ENCODE measurements at places on chromosomes 7 and 10.

DNA sequence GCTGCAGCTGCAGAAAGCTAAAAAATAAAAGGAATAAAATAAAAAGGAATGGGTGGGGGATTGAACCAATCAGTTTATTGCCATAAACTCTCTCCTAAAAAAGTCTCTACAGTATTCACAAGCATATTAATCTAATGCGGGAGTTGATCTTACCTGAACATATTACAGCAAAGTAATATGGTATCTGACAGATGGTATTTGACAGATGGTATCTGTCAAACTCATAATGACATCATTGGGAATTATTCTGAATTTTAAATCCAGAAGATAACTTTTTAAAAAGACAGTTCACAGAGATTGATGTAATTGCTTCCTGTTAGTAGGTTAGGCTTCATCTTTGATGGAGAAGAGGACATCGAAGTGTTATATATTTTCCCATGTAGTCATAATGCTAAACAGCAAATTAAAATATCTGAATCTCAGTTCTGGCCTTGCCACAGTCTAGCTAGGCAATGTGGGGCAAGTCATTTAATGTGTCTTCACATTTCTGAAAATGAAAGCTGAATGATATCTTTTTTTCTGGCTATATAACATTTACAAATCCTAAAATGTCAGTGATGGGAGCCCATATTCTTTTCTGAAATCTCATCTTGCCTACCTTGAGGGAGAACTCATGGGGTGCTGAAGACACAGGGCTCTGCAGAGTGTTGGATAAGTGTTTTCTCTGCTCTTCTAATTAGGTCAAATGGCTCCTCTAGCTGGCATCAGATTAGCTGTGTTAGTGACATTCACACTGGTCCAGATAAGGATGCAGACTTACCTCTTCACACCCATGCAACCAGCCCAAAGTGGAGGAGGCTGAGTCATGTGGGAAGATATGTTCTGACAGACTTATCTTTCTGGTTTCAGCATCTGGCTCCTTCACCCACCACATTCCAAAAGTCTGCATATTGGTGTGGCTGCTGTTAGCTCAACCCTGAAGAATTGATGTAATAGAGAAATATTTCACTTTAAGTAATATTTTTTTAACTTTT, 2.1 kb upstream of the LIPM start:
- DNase-seq = peak; percentile 59

DNA sequence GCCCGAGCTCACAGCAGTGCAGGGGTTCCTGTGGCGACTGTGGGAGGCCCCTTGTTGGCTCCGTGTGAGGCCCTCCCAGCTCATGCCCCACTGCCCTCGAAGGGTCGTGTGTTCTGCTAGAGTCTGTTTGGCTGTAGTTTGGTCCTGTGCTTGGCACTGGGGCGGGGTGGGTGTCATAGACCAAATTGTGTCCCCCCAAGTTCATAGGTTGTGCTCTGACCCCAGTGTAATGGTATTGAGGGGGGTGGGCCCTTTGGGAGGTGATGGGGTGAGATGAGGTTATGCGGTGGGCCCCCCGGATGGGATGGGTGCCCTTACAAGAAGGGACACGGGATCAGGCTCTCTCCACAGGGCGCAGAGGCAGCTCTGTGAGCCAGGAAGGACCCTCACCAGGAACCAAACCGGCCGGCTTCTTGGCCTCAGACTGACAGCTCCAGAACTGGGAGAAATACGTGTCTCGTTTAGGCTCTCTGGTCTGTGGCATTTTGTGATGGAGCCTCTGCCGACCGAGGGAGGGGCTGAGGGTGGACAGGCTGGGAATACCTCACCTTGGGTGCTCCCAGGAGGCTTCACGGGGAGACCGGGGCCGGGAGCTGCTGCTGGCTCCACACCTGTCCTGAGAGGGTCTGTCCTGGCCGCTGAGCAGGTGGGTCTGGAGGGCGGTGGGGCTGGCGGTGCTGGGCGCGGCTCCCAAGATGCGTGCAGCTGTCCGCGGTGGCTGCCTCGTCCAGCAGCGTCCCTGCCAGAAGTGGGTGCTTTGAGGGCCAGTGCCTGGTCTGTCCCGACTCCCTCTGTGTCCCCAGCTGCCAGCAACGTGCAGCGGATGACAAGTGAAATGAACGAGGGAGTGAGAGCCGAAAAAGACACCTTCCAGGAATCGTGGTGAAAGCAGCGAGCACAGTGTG, 89.4 kb downstream of the INPP5A start:
- DNase-seq = no peak

- DNase-seq = no peak
Measured at GRCh38 chr10:89355394-89355931, 22.4 kb upstream of the IFIT1B start.

DNA sequence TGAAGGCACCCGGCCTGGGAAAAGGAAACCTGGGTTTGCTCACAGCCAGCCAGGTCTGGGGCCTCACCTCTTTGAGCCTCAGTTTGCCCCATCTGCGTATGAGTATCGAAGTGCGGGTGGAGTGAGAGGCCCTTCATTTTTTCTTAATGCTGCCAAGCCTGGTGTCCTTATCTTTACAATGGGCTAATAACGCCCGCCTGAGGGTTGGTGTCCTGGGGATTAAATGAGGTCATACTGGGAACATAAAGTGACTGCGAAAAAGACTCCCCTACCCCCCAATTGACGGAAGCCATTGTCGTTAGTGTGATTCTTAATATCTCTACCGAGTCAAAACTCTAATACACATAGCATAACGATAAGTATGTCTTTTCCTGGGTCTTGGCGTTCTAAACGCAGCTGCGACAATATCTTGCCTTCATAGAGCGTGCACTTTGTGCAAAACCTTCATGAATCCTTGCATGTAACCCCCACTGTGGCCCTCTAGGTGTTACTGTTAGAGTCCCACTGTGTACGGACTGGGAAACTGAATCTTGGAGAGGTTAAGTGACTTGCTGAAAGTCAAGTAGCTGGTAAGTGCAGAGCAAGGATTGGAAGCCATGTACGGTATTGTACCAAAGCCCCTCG, 11.4 kb upstream of the GRB10 start:
- DNase-seq = no peak

- DNase-seq = no peak
Measured at GRCh38 chr10:102067091-102067916, 2.2 kb downstream of the HPS6 start.

- DNase-seq = no peak
Measured at GRCh38 chr10:101364721-101365120, 10.8 kb downstream of the BTRC start.

- no peak for DNase-seq
Measured at GRCh38 chr7:66323114-66323796, 118.1 kb downstream of the TPST1 start.

DNA sequence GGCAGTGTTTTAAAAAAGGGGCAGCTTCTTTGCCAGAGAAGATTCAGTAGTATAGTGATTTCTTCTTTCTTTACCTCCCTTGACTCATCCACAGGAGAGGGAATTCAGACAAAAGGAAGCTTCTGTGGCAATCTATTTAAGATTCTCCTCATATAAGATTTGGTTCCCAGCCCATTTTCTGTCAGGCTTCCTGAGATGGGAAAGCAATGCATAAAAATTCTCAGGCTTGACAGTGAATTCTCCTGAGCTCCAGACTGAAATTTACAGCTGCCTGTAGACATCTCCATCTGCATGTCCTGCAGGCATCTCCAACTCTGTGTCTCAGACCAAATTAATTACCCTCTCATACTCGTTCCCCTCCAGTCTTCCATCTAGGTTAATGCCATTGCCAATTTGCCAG, 72.8 kb downstream of the TSPAN12 start:
- DNase-seq = no peak

DNA sequence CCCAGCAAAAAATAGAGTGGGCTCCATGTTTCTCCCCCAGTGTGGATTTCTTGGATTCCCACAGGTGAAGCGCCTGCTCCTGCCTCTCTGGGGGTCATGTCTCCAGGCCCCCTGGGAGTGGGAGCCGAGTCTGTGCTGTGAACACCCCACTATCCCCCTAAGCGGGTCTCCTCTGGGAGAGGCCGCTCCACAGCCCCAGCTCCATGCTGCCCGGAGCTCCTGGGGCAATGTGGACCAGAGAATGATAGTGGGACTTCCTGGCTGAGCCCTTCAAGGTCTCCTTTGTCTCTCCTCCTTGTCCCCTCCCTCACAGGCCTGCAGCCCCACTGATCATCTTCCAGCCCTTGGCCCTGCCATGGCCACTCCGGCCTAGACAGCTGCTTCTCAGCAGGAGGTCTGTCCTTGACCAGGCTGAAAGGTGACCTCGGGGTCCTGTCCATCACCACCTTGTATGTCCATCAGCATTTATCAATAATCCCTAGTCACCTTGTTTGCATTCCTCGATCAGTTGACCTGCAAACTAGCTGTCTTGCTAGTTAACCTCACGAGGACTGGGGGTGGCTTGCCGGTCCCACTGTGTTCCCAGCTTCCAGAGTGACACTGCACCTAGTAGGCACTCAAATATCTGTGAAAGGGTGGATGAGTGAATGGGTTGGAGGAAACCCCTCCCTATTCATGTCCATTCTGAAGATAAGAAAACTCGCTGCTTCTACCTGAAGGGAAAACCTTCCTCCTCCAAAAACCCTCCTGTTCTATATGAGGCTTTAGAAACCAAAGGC, 776 bp upstream of the CALML3 start:
- no peak for DNase-seq

DNA sequence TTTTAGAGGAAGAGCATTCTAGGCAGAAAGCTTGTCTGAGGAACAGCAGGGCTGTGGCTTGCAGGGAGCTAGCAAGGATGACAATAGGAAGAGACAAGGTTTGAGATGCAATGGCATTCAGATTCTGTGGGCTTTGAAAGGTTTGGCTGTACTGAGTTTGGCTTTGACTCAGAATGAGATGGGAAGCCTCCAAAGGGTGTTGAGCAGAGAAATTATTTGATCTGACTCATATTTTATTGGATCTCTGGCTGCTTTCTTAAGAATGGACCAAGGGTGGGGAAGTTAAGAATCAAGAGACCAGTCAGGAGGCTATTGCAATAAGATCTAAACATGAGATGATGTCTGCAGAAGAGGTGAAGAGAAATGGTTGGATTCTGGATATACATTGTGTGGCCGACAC, 273.2 kb downstream of the CDK14 start:
- DNase-seq = no peak

DNA sequence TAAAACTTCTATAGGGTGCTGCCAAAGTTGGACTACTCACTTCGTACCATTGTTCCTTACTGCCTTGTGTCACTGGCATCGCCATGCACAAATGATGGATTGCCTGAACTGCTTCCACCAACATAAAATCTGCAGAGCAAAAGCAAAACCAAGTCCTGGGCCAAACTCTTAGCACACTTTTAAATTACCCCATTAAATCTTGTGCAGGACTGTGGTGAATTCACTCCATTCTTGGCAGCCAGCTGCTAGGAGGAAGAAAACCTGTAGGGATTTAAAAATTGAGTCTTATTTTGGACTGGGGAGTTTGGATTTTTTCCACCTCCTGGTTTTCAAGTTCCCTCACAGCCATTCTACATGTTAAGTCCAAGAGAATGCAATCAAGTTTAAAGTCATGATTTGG, 646.9 kb downstream of the SORCS3 start:
- DNase-seq = no peak

GRCh38 chr7:93219868-93220267, 6.4 kb downstream of the HEPACAM2 start:
- DNase-seq = no peak

DNA sequence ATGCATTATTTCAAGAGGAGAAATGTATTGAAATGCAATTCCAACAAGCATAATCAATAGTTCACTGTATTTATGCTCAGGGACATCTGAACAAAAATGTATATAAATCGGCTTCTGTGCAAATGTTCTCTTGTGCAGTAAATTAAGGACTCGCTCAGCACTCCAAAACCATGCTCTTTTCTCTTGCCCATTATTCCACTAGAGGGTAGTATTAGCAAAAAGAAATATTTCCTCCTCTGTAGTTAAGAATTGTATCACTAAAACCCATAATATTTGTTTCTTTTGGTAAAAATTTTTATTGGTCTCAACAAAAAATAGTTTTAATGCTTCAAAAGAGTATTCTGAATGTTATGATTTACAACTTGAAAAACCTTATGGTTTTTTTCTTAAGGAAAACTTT, 803.1 kb downstream of the PCDH15 start:
- no peak for DNase-seq

DNA sequence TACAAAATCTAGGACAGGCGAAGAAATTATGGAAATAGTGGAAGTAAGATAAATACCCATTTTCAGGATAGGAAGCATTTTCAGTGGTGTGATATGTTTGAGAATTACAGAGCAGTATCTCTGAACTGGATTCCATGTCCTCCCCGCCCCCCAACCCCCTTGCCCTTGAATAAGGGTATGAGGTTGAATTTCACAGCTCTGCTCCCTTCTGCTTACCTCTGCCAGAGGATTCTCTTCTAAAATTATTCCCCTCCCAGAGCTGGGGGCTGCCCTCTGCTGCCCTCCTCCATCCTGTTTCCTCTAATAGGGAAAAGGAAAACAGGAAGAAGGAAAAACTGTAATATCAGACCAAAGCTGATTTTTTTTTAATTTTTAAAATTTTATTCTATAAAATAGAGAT, 7.3 kb upstream of the CLCN1 start:
- no peak for DNase-seq

DNA sequence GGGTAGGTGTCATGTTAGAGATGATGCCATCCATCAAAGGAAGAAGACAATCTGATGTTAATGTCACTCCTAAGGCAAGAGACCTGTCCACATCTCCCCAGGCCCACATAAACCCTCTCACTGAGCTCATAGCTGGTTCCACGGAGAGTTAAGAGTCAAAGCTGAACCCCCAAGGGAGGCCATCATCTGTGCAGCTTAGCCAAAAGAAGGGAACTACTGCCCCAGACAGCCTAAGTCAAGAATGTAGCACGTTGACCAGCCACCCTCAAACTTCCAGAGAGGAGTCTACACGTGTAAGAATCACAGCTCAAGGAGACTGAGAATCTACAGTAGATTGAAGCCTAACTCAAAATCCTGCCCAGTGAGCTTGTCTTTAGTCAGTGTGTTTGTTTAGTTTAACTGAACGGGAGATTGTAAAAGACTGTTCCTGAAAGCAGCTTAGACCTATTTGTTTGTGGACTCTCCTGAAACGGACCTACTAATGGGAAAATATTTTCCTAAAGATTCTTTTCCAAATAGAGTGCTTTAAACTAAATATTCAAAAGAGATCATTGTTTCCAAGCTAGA, 192.7 kb upstream of the NFE2L3 start:
- DNase-seq = no peak

GRCh38 chr10:2610946-2611345, 456.4 kb upstream of the PFKP start:
- DNase-seq = no peak

DNA sequence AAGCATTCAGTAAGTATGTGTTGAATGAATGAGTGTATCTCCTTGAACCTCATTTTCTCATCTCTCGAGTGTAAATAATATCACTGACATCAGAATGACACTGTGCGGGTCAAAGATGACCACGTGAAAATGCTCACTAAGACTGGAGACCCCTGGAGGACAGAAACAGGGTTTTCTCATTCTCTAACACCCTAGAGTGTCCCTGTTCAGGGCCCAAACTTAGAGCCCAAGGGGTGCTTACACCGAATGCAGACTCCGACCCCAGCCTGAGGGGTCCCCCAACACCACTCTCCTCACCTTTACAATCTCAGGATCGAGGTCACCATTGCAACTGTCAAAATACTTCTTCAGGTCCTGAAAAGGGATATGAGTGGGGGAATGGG, 1.4 kb downstream of the CDK5 start:
- no peak for DNase-seq
